Stimulated activated CD4-positive, alpha-beta T cell treated with anti-CD3 and anti-CD28 coated beads, Interleukin-1b, Interleukin-23, amount 100 ng/mL, for 4 hours (primary cell): ENCODE measurements at places on chromosomes 5 and 9.

GRCh38 chr9:69569738-69570451 is 102.3 kb downstream of the APBA1 start:
- no peak for DNase-seq

- DNase-seq: no peak
These were observed 98.5 kb downstream of the MTREX start for GRCh38 chr5:55406292-55406691.

DNA sequence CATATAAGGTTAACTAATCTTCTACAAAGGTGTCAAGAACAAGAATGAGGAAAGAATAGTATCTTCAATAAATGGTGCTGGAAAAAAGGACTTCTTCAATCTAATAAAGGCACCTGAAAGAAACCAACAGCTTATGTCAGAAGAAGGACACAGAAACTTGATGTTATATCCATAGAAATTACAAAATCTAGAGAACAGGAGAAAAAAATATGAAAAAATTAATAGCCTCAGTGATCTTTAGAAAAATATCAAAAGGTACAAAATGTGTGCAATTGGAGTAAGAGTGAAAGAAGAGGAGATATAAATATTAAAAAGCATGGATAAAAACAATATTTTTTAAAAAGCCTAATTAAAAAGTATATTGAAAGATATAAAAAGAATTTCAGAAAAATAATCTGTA is 18.8 kb upstream of the PRSS3 start:
- DNase-seq: no peak

DNA sequence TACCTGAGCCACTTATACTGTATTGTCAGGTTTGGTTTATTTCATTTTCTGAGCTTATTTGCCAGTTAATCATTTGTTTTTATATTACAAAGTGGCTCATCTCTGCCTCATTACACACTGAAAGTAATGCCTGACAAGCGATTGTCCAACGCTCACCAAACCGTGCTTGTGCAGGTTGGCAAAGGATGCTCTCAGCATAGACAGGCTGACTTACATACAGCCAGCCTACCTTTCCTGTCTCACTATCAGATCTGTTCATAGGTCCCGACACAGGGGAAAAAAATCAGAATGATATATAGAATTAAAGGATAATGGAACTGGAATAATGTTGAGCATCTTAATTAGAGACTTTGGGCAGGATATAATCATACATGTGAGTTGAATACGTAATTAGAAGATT is 739.7 kb upstream of the RIOK2 start:
- no peak for DNase-seq

DNA sequence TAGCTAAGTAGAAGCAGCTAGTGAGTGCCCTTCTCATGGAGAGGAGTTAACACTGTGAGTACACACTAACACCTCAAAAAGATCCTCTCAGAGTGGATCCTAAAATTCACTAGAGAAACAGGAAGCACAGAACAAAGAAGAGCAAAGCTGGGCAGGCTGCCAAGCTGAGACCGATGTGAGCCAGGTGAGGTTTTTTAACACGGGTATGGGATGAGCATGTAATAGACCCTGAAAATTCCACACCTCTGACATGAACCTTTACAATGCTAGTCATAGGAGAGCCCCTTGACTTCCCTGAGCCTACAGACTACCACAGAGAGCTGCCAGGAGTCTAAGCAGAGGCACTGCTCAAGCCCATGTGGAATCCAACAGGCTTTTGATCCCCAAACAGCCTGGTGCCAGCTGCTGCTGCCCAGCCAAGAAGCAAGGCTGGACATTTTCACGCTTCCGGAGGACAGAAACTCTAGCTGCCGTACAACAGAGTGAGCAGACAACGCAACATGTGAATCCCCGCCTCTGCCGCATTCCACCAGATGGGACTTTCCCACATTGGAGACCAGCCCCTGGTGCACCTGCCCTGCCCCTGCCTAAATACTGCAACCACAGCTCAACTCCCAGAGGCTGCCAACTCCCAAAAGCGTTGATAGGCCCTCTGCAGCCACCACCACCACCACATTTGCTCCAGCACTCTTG is 280.8 kb downstream of the CDH10 start:
- no peak for DNase-seq

GRCh38 chr5:112417931-112418658 is 982 bp downstream of the EPB41L4A start:
- DNase-seq: peak; percentile 26

GRCh38 chr5:14503681-14504331 is 77.8 kb upstream of the OTULINL start:
- DNase-seq: no peak

- DNase-seq: no peak
These were observed 34.5 kb upstream of the TENT2 start for GRCh38 chr5:79577693-79578092.

- DNase-seq: no peak
These were observed 35.6 kb downstream of the TNFSF8 start for GRCh38 chr9:114894609-114895433.

DNA sequence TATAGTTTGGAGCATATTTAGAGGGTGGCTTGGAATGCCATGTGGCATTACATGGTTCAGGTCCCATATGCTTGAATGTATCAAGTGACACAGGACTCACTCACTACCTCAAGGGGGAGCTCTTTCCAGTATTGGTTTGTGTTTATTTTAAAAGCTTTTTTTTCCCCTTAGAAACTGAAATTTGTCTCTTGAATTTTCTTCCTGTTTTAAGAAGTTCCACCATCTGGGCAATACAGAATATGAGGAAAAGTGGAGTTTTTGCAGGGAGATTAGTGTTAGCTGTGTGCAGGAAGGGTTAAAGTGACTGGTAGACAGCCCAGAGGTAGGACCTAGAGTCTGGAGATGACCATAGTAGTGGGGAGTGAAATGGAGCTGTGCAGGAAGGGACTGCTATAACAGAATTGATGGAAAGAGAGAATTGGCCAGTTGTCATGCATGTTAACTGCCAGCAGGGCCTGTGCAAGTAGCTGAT is 36.6 kb downstream of the CTNNA1 start:
- no peak for DNase-seq

GRCh38 chr5:116510517-116510916 is 64.1 kb downstream of the SEMA6A start:
- no peak for DNase-seq
